ENCODE measurements at places on chromosomes 3 and 15. TPM values are rescaled to one million over a fixed set of nuclear protein-coding genes. Genes with fewer than 3 reads are reported as not detected.
A peak's percentile ranks its signal among the peaks of the same experiment; 100 is the strongest.

GRCh38 chr15:94838281-94838680 lies 606.9 kb downstream of the MCTP2 start:
- DNase-seq = no peak

GRCh38 chr3:115624029-115624741 lies 875 bp downstream of the GAP43 start:
- no peak for DNase-seq

DNA sequence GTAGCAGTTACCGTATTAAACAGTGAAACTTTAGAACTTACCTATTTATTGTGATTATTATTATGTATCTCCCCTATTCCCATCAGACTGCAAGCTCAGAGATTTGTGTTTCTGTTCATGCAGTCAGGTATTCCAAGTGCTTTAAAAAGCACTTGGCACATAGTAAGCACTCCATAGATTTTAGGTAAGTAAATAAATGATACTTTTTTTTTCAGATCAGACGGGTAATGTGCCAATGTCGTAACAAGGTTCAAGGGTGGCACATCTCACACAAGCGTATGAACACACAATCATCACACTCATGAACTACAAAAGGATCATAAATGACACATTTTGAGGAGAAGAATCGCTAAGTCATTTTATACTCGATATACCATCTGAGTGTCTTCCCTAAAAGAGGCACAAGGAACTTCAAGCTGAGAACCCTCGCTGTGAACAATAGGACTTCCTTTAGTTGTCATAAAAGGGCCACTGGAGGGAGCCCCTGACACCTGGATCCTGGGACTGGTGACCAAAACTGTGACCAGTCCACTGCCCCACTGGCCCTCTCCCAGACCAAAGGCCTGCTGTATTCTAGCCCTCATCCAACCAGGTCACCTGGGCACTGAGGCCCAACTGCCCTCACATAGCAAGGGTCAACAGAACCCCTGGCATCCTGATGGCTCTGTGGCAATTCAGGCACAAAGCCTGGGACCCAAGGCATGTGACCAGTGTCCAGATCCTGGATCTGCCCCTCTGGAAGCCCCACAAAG lies 32.1 kb downstream of the KIF9 start:
- peak; percentile 6 for DNase-seq

- DNase-seq = no peak
Observed at GRCh38 chr3:141992512-141992911, 116.1 kb downstream of the ATP1B3 start.

- no peak for DNase-seq
Observed at GRCh38 chr15:41968701-41969100, 3.7 kb downstream of the EHD4 start.

- DNase-seq = no peak
Observed at GRCh38 chr15:83854950-83855707, 201.2 kb downstream of the ADAMTSL3 start.

DNA sequence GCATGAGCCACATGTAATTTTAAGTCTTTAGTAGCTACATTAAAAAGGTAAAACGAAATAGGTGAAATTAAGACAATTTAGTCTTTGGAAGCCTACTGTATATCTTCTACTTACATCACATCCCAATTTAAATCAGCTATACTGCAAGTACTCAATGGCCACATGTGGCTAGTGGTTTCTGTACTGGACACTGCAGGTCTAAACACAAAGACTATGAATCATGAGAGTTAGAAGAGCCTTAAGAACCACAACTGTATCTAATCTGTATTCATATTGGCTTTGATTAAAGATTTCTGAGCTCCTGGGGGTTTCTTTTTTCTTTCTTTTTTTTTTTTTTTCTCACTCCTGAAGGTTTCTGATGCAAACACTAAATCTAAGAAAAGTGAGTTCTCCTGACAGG lies 2.3 kb upstream of the EIF1B start:
- DNase-seq = no peak

GRCh38 chr3:100647657-100648056 lies 38.3 kb downstream of the ADGRG7 start:
- DNase-seq = no peak

GRCh38 chr3:197283045-197283444 lies 15.4 kb downstream of the DLG1 start:
- no peak for DNase-seq

DNA sequence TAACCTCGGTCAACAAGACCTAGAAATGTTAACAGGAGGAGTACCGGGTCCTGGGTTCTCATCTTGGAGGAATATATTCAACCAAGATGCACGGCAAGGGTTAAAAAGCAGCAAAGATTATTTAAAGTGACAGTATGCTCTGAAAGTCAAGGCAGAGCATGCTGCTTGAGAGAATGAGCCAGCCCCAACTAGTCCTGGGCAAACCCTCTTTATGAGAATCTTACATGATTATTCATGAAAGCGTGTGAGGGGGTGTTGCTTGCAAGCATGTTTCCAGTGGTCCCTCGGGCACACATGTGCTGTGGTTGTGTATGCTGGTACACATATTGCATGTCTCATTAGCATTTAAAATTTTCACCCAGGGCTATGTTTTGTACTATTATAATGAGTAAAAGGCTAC lies 1445.6 kb downstream of the SI start:
- DNase-seq = no peak

- DNase-seq = no peak
Observed at GRCh38 chr3:148206446-148206845, 491.3 kb upstream of the AGTR1 start.

- DNase-seq = no peak
Observed at GRCh38 chr3:181279239-181279565, 289.7 kb upstream of the DNAJC19 start.

- peak; percentile 21 for DNase-seq
Observed at GRCh38 chr3:146468234-146468633, 1.1 kb downstream of the PLSCR2 start.

DNA sequence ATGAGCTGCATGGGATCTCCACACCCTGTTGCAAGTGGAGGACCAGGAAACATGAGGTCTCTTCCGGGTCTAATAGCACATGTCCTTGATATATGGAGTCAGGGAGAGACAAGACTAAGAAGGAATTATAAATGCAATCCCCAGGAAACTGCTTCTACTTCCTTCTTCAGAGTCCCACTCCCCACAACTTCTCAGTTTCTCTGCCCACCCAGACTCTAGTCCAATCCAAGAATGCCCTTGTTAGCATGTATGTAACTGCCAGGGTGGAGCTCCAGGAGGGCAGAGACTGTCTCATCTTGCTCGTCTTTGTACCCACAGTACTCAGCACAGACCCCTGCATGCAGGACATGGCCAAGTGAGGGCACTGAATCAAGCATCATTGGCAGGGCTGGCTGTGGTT lies 8.3 kb downstream of the DAPK2 start:
- no peak for DNase-seq

DNA sequence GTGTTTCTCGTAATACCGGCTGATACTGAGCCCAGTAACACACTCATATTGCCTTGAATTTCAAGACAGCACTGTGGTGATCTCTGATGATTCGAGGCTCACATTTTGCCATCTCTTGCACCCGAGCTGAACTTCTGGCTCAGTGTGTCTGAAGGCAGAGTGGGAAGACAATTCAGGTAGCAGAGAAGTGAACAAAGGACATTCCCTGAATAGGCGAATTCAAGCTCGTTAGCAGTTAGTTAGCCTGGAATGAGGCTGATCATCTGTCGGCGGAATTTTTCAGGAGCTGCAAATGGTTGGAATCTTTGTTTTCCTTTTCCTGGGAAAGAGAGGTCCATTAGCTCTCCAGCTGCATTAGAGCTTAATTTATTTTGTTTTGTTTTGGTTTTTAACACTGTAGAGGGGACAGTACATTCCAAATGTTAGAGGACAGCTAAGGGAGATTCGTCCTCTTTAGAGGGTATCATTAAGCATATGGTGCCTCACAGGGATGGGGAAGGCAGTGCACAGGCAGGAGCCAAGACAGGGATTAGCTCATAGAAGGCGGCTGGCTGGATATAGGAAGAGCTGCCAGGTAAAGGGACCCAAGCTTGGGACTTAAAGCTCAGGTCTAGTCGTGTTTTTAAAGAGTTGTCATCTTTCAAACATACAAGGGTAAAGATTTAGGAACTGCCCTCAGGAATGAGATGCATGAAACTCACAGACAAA lies 119.7 kb upstream of the DLG1 start:
- no peak for DNase-seq

DNA sequence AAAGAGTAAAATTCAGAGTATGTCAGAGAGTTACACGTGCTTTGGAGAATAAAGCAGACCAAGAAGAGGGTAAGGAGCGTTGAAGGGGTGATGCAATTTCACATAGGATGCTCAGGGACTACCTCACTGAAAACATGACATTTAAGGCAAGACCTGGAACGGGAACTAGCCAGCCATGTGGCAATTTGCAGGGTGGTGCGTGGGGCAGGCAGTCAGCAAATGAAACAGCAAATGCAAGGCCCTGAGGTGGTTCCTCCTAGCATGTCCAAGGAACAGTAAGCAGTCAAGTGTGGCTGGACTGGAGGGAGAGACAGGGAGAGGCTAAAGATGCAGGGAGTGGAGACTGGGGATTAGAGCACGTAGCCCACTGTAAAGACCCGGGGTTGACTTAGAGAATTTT lies 146.1 kb upstream of the LPP start:
- no peak for DNase-seq

DNA sequence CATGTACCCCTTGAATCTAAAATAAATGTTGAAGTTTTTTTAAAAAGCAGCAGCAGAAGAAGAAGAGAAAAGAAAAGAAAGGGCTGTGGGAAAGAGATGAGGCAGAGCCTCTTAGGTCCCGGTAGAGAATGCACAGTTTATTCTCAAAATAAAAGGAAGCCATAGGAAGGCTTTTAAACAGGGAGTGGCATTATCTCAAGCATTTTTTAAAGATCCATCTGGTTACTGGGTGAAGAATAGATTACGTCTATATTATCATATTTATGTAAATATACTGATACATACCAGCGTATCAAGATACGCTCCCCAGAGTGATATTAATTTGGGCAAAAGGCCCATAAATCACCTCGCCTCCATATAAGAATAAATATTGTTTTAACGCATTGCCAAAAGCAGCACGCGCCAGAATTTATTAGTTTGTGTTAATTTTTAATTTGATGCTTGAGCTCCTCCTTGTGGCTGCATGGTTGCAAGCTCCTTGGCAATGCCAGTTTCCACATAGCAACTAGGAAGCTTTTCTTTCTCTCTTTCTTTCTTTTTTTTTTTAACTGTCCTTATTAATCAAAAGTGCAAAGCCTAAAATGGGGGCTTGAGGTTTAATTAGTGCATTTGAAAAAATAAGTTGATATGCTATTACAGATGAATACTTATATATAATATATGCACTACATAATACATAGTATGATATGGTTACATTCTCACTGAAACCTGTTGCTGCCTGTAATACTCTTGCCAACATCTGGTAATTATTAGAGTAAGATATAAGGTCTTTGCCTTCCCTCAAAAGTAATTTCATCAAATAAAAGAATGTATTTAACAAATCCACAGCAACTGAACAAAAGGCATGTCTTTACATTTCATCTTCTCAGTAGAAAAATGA lies 242.8 kb upstream of the UBE2E2 start:
- peak; percentile 5 for DNase-seq

- no peak for DNase-seq
Observed at GRCh38 chr3:10515884-10516495, 10.6 kb upstream of the ATP2B2 start.

DNA sequence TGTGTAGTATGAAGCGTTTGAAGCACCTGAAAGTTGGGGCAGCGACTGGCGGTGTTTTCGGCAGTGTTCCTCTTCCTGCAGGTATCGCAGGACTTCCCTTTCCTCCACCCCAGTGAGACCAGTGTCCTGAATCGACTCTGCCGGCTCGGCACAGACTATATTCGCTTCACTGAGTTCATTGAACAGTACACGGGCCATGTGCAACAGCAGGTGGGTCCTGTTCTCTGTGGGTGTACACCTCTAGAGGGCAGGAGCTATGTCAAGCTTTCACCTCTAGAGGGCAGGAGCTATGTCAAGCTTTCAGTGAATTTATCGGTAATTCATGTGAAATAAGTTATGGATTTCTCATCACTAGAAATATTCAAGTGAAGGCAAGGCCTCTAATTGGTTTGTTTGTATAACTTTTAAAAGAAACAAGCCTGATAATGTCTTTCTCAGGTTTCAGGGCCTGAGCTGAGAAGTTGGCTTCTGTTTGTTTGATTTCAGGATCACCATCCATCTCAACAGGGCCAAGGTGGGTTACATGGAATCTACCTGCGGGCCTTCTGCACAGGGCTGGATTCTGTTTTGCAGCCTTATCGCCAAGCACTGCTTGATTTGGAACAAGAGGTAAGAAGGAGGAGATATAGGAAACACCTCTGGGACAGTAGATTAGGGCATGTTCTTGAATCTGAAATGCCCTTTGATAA lies 5.3 kb downstream of the TUBGCP4 start:
- peak; percentile 34 for DNase-seq

DNA sequence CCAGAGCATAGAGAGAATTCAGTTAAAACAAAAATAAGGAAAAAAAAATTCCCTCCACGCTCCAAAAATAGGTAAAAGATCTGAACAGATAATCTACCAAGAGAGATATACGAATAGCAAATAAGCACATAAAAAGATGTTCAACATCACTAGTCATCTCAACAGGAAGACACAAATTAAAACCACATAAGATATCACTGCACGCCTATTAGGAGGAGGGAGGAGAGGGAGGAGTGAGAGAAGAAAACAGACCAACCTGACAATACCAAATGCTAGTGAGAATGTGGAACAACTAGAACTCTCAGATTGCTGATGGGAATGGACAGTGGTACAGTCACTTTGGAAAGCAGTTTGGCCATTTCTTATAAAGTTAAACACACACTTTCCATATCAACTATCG lies 212.5 kb downstream of the FMN1 start:
- DNase-seq = no peak

DNA sequence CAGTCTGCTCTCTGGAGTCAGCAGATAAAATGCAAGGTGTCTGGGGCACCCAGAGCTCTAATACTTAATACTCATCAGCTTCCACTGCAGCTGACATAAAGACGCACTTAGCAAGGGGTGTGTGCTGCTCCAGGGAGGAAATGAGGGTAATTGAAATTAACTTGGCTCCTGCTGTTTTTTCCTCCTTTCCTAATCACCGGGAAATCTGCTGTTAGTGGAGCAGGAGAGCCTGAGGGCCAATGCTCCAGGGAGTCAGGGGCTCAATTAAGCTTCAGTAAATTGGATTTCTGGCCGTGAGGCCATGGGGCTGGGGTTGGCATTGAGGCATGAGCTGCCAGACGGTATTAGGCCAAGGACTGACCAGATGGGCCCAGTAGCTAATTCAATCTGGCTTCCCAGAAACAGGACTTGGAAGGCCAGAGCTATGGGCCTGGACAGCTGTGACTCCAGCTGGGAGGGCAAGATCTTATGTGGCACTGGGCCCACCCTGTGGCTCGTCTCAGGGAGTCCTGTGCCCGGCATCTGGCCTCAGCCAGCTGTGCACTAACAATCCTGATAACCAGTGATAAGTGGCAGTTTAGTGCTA lies 30.7 kb upstream of the CHRNB4 start:
- DNase-seq = no peak

GRCh38 chr3:171192176-171192854 lies 165.8 kb upstream of the SLC2A2 start:
- DNase-seq = peak; percentile 90

GRCh38 chr3:59660376-59660775 lies 610.6 kb upstream of the CFAP20DC start:
- DNase-seq = no peak

Gene CMSS1
- total RNA-seq = 64.3 TPM

Gene TMEM87A
- total RNA-seq = 68.6 TPM

Gene MNS1
- total RNA-seq = 12.3 TPM

Gene LMCD1
- total RNA-seq = 14.5 TPM

Gene CIDEC
- not detected for total RNA-seq

Gene CA12
- 5.0 TPM for total RNA-seq

Gene DNAH12
- 0.06 TPM for total RNA-seq

Gene HHATL
- not detected for total RNA-seq

Gene CLRN1
- total RNA-seq = not detected

Gene SELENOS
- total RNA-seq = 68.7 TPM

Gene RTP1
- not detected for total RNA-seq
